Lower leg skin (tissue), 4 donors: ENCODE measurements at places on chromosomes 5 and 9.

DNA sequence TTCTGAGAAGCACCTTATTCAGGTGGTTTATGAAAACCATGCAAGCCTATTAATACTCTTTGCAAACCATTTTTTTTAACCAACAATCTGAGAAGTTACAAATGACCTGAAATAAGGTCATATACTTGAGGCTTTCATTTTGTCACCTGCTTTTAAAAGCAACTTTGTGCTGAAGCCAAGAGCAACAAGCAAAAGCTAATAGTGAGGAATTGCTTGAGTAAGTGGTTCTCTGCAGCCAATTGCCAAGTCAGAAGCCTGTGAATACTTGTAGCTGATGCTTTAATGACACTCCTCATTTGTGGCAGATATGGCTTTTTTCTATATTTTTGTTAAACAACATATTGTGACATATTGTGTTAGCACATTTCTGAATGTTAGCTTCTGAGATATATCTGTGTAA lies 126.7 kb upstream of the ZNF608 start:
- no peak for DNase-seq

DNA sequence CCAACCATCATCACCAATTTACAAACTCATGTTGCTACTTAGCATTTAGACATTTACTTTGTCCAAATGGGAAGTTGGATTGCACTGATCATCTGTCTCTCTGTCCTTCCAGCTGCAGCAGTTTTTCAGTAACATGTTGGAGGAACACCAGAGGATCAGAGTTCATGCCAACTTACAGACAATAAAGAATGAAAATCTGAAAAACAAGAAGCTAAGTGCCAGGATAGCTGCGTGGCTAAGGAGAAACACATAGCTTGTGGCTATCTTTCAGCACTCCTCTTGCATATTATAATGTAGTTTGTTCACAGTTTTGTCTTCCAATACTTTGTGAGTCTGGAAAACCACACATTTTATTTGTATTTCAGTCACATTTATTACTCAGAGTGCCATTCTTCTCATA lies 6.4 kb upstream of the ARL14EPL start:
- DNase-seq = no peak

DNA sequence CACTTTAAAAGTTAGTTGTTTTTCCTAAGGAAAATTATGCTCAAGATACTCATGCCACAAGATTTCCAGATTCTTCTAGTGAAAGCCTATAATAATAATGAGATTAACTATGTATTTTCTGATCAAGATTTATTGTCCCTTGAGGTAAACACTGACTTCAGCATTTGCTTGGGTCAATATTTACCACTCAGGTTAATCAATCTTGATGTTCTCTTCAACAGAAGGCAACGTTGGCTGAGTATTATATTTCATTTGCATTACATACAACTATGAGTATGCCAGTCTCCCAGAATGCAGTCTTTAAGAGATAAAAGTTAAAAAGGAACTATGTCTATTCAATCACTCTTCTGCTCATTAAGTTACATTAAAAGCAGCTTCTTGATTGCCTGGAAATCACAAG lies 115.6 kb downstream of the GPR21 start:
- DNase-seq = no peak

DNA sequence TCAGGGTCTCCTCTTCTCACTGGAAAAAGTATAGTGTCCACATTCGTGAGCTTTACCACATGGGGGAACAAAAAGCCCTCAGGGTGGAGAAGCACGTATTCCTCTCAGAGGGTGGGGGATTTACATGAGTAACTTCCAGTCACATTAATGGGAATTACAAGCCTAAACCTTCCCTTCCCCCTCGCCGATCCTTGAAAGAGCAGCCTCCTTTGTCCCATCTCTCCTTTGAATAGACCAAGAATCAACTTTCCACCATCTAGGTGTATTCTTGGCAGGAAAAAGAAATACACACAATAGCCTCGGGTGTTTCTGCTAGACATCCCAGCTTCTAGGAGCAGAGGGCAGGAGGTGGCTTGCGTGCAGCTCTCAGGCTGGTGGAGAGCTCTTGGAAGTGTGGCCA lies 144.4 kb downstream of the ZNF462 start:
- no peak for DNase-seq

GRCh38 chr5:59187857-59188256 lies 605.0 kb downstream of the RAB3C start:
- no peak for DNase-seq

DNA sequence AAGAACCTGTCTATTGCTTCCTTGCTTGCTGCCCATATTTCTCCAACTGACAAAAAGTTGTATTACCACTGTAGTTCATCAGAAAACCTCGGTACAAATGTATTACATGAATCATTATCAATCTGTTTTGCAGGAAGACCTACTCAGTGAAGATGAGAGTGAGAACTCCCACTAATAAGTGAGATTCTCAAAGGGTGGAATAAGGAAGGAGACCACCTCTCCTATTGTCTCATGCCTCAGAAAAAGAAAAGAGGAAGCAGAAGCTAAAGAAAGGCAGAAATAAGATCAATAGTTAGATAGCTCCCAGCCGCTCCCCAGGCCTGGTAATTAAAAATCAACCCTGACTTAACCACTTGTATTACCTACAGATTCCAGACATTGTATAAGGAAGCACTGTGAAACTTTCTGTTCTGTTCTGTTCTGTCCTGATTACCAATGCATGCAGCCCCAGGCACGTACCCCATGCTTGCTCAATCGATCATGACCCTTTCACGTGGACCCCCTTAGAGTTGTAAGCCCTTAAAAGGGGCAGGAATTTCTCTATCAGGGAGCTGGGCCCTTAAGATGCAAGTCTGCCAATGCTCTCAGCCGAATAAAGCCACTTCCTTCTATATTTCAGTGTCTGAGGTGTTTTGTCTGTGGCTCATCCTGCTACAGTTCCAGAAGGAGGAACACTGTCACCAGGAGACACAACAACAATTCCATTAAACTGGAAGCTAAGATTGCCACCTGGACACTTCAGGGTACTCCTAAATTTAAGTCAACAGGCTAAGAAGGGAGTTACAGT lies 152.5 kb upstream of the COX7C start:
- no peak for DNase-seq
